KG1 (cell line): ENCODE measurements at places on chromosomes 11 and 22.
A peak's percentile ranks its signal among the peaks of the same experiment; 100 is the strongest.

- DNase-seq, result no peak
Measured at GRCh38 chr11:68946416-68947090, 34.2 kb downstream of the MRGPRD start.

DNA sequence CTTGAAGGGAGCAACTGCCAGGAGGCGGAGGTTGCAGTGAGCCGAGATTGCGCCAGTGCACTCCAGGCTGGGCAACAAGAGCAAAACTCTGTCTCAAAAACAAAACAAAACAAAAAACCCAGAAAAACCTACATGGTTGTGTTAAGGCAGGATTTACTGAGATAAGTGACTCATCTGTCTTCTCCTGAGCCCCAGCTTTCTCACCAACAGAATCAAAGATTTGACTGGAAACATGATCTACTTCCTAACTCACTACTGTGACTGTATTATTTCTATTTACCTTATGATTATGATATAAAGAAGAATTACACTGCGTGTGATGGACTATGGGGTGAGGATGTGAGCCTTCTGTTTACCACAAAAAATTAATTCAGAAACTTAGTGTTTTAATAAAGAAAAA is 21.8 kb downstream of the FAM118B start:
- no peak for DNase-seq

DNA sequence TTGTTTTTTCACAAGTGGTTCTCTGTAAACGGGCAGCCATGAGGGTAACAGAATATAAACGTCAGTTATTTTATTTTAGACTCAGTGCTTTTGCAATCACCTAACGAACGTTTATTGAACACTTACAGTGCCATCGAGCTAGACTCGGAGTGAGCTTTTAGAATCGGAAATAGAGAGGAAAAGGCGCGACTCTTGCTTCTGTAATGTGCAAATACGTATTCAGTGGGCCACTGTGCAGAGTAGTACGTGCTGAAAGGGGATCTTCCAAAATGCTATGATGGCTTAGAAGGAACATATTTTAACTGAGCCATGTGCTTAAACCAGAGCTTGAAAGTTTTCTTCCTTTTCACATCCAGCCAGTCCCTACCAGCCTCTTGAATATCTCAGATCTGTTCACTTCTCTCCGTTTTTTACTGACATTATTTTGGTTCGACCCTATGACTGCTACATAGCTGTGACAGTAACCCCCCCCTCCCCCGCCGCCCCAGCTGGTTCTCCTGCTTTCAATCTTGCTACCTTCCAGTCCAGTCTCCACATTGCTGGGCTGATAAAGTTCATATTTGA is 468 bp downstream of the DDIAS start:
- no peak for DNase-seq

- DNase-seq, result no peak
Measured at GRCh38 chr11:22162756-22163155, 30.1 kb upstream of the ANO5 start.

GRCh38 chr11:123072332-123072761 is 10.4 kb upstream of the HSPA8 start:
- no peak for DNase-seq

DNA sequence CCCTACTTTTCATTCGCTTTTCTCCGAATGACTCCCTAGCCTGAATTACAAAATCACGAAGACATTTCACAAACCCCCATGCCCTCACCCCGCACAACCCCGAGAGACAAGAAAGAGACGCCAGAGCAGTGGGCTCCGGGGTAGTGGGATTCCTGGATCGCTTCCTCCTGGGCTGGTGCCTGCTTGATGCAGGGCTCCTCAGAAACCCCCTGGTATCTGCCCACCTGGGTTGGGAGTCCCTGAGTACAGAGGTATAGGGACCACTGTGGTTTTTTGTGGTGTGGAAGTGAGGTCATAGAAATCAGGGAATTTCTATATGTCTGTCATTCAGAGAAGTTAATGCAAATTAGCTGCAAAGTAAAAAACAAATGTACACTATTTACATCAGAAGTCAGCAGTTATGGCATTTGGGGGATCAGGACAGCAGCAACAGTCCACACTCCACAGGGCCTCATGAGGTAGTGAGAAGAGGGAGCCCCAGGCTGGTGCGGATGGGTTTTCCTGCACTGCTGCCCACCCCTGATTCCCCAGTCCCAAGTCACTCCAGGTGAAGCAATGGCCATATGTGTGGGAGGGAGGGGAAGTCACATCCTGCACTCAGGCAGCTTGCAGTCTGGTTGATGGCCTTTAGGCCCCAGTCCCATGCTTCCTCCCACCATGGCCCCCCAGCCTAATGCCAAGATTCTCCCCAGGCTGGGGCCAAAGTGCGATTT is 39.6 kb downstream of the BUD13 start:
- DNase-seq, result no peak

DNA sequence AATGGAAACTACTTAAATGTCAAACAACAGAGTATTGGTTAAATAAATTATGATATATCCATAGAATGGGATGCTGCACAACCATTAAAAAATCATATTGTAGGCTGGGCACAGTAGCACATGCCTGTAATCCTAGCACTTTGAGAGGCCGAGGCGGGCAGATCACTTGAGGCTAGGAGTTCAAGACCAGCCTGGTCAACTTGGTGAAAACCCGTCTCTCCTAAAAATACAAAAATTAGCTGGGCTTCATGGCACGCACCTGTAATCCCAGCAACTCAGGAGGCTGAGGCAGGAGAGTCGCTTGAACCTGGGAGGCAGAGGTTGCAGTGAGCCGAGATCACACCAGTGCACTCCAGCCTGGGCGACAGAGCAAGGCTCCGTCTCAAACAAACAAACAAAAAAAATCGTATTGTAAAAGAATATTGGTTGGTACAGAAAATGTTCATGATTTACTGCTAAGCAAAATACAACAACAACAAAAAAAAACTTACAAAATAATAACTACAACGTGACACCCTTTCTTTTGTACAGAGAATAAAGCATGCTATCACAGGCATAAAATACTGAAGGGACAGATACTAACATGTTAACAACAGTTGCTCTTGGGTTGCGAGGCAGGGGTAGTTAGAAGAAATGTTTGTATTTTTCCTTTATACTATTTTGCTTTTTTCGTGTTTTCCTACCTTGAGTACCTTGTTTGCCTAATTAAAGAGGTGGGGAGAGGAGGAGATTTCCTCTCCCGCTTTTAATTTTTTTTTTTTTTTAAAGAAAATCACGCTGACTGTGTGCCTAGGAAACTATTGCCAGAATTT is 21.3 kb upstream of the RRAS2 start:
- no peak for DNase-seq

DNA sequence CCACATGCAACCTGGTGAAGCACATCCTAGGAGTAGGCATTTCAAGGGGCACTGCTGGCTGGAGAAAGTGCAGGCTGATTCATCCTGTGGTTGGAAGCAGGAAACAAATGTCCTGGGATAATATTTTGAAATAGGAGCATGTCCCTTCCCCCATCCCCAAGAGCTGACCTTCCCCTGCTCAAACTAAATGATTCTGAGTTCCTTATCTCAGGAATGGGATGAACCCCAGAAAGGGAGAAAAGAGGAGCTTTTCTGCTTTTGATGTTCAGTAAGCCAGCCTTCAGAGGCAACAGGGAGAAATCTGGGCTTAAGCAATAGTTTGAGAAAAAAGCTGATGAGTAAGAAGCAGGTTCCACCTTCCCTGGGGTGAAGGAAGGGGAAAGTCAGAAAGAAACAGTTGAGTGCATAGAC is 19.5 kb upstream of the SPON1 start:
- no peak for DNase-seq

DNA sequence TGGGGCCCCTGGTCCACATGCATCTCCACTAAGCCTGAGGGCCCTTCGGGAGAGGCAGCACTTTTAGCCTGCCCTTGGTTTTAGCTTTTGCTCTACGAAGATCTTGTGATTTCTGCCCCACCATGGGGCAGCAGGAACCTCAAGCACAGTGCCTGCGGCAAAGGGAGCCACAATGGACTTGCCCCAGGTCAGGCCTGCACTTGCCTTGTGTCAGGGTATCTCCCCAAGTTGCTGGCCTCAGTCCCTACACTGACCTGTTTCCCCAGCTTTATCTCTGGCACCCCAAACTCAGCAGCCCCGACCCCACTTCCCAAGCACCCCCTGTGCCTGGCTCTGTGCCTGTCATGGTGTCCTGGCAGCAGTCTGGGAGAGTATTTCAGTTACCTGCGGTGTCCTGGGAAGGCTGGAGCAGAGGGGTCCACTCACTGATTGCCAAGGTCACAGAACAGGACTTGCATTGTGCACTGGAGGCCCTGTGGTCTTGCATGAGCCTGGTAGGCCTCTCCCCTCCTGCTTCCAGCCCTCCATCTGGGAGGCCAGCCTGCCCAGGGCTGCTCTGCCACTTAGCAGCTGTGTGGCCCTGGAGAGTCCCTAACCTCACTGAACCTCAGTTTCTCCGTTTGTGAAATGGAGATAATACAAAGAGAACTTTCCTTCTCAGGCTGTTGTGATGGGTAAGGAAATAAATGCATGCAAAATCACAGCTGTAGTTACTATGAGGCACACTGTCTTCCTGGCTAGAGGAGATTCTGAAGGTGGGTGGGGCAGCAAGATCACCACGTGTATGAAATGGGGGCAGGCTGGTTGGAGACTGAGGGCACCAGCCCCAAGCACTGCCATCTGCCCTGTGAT is 3.6 kb upstream of the AIFM3 start:
- DNase-seq, result no peak

- no peak for DNase-seq
Measured at GRCh38 chr11:32108576-32108975, 17.7 kb downstream of the RCN1 start.

DNA sequence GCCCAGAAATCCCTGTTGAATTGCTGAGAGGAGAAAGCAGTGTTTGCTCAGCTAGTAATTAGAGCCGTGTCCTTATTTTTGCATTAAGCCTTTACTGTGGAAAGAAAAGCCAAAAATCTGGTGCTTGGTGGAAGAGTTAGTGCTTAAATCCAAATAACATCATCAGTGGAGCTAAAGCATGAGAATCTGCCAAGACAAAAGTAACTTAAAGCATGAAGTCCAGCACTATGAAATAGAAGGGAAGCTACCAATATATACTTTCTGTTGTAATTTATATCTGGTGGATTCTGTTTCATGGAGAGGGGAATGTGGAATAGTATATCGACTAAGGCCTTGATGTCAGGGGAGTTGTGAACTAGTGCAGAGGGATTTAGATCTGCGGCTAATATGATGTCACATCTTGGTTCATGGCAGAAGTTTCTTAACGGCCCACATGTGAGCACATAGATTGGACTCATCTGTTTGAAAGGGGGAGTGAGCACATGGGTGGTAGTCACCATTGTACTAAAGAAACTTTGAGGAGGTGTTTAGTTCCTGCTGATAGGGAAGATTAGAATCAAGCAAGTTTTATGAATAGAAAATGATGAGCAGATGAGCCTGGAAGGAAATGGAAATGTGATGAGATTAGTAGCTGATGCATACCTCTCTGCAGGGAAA is 224.4 kb upstream of the MTNR1B start:
- DNase-seq, result no peak

GRCh38 chr22:44220727-44221680 is 40.3 kb downstream of the PARVG start:
- no peak for DNase-seq

DNA sequence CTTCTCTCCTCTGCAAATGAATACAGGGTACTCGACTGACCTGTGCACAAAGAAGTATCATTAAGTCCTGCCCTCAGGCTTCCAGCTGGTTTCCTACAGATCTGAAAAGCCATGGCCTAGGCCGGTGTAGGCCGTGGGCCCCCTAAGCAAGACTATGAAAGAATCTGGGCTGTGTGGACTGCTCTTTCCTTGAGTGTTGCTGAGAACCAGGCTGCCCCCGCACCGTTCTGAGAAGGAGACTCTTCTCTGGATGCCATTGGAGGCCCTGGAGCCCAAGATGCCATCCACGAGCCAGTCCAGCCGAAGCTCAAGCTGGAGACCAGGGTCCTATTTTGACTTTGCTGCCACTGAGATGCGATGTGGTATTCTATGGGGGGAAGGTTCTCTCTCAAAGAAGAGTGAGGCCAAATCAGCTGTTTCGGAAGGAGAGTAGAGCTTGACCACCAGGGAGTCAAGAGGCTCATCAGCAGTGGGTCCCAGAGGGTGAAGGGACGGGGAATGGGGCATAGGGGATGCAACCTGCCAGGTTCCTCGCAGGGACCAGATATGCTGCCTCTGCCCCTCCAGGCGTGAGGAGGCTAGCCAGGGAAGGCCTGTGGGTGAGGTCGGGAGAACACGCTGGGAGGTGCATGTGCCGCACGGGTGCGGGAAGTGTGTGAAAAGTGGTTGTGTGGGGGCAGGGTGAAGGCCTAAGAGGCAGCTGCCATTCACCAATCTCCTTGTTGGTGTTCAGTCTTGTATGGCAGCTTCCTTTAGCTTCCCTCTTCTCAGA is 96.4 kb upstream of the B3GAT1 start:
- DNase-seq, result no peak

DNA sequence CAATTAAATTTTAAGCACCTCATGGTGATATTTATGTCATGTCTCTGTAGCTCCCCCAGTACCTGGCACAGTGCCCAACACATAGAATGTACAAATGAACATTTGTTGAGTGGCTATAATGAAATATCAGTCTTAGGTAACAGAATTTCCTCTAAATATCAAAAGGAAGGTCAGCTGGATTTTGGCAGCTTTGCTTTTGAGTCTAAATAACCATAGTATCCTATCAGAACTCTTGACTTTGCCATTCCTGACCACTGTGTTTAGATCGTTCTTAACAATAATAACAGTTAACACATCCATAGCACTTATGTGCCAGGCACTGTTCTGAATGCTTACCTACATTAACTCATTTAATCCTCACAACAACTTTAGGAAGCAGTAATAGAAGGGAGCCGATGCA is 26.6 kb downstream of the TMEM123 start:
- DNase-seq, result no peak

GRCh38 chr22:31126869-31127175 is 4.1 kb downstream of the INPP5J start:
- DNase-seq, result no peak

DNA sequence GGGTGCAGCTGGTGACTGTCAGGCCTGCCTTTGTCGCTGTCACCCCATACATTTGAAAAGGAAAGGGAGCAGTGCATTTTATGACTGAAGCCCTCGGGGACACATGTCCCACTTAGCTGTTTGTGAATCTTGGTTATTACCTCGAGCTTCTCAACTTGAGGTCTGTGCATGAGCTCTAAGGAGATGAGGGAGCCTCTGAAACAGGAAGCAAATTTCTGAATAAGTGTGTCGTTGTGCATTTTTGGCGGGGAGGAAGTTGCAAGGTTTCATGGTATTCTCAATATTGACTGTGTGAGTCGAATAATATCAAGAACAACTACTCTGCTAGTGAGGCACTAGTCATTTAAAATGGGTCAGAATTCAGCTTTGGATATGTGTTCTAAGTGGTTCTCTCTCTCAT is 149.7 kb upstream of the PLET1 start:
- DNase-seq, result peak; percentile 5

DNA sequence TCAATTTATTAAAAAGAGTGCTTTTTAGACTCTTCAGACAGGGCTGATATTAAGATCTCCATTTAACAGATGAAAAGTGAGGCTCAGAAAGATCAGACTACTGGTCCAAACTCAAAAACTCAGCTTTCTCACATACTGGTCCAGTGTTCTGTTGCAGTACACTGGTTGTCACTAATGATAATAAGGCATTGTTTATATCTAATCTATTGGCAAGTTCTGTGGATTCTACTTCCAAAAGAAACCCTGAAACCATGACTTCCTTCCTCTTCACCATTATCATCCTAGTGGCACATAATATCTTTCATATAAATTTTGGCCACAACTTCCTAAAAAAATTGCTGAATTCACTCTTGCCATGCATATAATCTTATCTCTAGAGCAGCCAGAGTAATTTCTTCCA is 36.9 kb downstream of the F2 start:
- DNase-seq, result no peak
